Effector memory CD4-positive, alpha-beta T cell (primary cell): ENCODE measurements at places on chromosomes 5 and 9.

DNA sequence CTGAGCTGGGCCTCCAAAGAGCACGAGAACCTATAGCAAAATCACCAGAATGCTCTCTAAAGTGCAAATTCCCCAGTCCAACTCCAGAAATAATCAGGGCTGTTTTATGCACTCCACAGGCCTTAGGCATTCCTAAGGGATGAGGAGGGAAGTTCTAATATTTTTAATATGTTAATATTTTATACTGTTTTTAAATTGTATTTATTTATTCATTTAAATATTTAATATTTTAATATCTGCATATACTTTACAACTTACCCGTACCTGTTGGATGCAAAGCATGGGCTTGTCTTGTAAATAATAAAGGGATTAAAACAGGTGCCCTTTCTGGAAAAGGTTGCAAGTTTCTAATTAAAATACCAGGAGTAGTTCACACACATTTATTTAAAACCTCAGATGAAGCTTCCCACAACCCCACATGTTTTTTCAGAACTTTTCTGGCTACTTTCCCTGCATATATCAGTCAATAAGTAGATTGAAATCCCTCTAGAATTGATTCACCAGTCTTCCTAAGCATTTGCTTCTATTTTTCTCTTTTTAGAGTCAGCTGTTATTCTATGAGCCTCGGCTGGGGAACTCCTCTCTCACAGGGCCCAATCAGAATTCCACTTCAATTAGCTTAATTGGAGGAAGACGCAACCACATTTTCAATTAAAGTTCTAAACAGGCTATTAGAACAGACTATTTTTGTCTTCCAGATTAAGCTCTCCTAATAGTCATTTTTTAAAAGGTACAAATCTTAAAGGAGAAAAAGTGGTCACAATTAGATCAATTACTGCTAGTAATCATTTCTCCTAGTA is 140.8 kb downstream of the CDH6 start:
- no peaks in the 10 kb centered on the region for H3K4me1 ChIP-seq
- no peak overlapping the region for H3K4me3 ChIP-seq
- H3K27ac ChIP-seq: no peak overlapping the region

DNA sequence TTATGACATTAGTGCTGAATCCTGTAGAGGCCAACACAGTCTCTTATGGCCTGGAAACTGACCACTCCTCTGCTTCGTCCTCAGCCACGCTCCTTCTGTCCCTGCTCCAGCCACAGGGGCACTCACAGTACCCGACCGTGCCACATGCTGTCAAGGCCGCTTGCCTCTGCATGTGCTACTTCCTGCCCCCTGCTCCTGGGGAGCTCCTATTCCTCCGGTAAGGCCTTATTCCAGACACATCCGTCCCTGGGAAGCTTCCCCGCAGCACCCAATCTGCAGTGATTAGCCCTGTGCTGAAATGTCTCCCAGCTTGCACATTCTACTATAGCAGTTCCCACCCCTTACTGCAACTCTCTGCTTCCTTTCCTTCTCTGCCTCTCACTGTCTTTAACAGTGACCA is 187.5 kb downstream of the CRB2 start:
- no peak for DNase-seq
- no peak overlapping the region for H3K27ac ChIP-seq
- no peak overlapping the region for H3K4me3 ChIP-seq
- no peaks in the 10 kb centered on the region for H3K36me3 ChIP-seq
- H3K27me3 ChIP-seq: no peaks in the 10 kb centered on the region
- H3K4me1 ChIP-seq: no peaks in the 10 kb centered on the region

- no peak for DNase-seq
- no peak overlapping the region for H3K27ac ChIP-seq
- H3K36me3 ChIP-seq: no peaks in the 10 kb centered on the region
- no peaks in the 10 kb centered on the region for H3K27me3 ChIP-seq
- H3K4me1 ChIP-seq: no peaks in the 10 kb centered on the region
Measured at GRCh38 chr9:98862936-98863335, 55.5 kb downstream of the GALNT12 start.

GRCh38 chr5:139394123-139394653 is 716 bp downstream of the PROB1 start:
- peak overlapping the region; percentile 87 for H3K4me3 ChIP-seq
- peaks cover 44% of the 10 kb centered on the region for H3K4me1 ChIP-seq
- H3K36me3 ChIP-seq: no peaks in the 10 kb centered on the region
- no peaks in the 10 kb centered on the region for H3K27me3 ChIP-seq

DNA sequence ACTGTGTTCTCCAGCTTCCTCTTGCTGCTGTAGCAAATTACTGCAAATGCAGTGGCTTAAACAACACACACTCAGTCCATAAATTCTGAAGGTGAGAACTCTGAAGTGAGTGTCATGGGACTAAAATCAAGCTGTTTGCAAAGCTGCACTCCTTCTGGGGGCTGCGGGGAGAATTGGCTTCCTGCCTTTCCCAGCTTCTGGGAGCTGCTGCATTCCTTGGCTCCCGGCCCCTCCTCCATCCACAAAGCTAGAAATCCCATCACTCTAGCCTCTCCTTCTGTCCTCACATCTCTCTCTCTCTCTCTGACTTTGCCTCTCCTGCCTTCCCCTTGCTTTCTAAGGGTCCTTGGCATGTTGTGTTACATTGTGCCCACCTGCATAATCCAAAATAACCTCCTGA is 14.2 kb upstream of the MED10 start:
- DNase-seq: no peak
- no peak overlapping the region for H3K27ac ChIP-seq
- H3K27me3 ChIP-seq: no peaks in the 10 kb centered on the region
- H3K4me3 ChIP-seq: no peak overlapping the region
- no peaks in the 10 kb centered on the region for H3K36me3 ChIP-seq

GRCh38 chr9:134449180-134449916 is 123.1 kb downstream of the RXRA start:
- no peak overlapping the region for H3K4me3 ChIP-seq
- no peaks in the 10 kb centered on the region for H3K4me1 ChIP-seq
- H3K36me3 ChIP-seq: no peaks in the 10 kb centered on the region
- H3K27me3 ChIP-seq: no peaks in the 10 kb centered on the region
- peak; percentile 72 for DNase-seq

DNA sequence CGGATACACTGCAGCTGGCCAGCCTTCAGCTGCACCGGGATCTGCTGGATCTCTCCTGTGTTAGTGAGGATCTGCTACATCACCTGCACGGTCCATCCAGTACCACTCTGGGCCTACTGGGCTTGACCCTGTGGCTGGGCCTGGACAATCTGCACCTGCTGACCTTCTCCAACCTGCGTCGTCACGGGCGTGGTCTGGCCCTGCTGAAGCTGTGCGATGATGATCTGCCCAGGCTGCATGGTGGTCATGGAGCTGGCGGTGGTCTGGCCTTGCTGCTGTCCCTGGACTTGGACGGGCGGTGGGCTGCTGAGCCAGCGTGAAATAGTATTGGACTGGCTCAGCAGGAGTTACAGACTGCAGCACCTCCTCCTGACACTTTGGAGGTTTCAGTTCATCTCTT is 137.1 kb upstream of the GAS1 start:
- no peak overlapping the region for H3K4me3 ChIP-seq
- H3K4me1 ChIP-seq: no peaks in the 10 kb centered on the region
- H3K27me3 ChIP-seq: no peaks in the 10 kb centered on the region
- H3K27ac ChIP-seq: no peak overlapping the region
- H3K36me3 ChIP-seq: no peaks in the 10 kb centered on the region

GRCh38 chr5:168076561-168076991 is 214.9 kb upstream of the WWC1 start:
- H3K27me3 ChIP-seq: no peaks in the 10 kb centered on the region
- no peak for DNase-seq
- H3K36me3 ChIP-seq: no peaks in the 10 kb centered on the region
- H3K4me3 ChIP-seq: no peak overlapping the region
- H3K27ac ChIP-seq: no peak overlapping the region
- H3K4me1 ChIP-seq: no peaks in the 10 kb centered on the region

GRCh38 chr5:68884144-68884754 is 209.6 kb upstream of the SLC30A5 start:
- no peaks in the 10 kb centered on the region for H3K36me3 ChIP-seq
- H3K27ac ChIP-seq: no peak overlapping the region

GRCh38 chr5:41510176-41510831 is at the start of gene PLCXD3:
TSS of gene PLCXD3 (minus strand) at chr5:41510601. CDS start at chr5:41510526, 75 bp downstream.
- H3K27ac ChIP-seq: no peak within 1 kb of the TSS
- DNase-seq: no peak
- H3K36me3 ChIP-seq: no peaks in the 10 kb centered on the region

GRCh38 chr9:98568909-98569469 is 139.7 kb downstream of the GABBR2 start:
- H3K36me3 ChIP-seq: no peaks in the 10 kb centered on the region
- H3K27ac ChIP-seq: no peak overlapping the region
- no peak for DNase-seq
- H3K4me3 ChIP-seq: no peak overlapping the region

DNA sequence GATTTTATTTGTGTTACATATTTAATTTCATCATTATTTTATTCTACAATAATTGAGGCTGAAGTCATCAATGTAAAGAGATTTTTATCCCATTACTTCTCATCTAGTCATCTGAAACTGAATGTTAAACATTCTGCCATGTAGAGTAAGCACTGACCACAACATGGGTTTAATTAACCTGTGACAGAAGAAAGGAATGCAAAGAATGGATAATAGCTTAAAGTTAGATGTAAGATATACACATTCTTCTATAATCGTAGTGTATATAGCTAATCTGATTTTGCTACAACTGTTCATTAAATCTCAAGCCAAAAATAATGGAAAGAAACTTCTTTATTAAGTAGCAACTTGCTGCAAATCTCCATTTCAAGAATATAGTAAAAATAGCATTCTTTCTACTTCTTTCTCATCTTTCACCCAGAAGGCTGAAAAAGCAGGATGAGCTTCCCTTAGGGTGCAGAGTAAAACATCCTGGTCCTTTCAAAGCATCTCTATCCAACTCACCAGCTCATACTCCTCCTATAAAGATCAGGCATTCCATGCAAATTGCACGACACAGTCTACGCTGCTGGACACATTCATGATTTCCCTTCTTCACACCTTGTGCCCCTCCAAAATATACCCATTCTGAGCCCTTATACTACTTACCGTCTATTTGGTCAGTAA is 115.2 kb downstream of the EFNA5 start:
- H3K4me1 ChIP-seq: no peaks in the 10 kb centered on the region
- H3K27ac ChIP-seq: no peak overlapping the region
- no peaks in the 10 kb centered on the region for H3K27me3 ChIP-seq
- no peaks in the 10 kb centered on the region for H3K36me3 ChIP-seq
- H3K4me3 ChIP-seq: no peak overlapping the region

- H3K27me3 ChIP-seq: no peaks in the 10 kb centered on the region
- peaks cover 19% of the 10 kb centered on the region for H3K36me3 ChIP-seq
- H3K27ac ChIP-seq: no peak overlapping the region
- no peaks in the 10 kb centered on the region for H3K4me1 ChIP-seq
- no peak overlapping the region for H3K4me3 ChIP-seq
- DNase-seq: no peak
Measured at GRCh38 chr9:112866662-112867274, 23.9 kb downstream of the SLC46A2 start.

GRCh38 chr5:55668356-55668755 is 43.8 kb downstream of the SLC38A9 start:
- H3K27me3 ChIP-seq: no peaks in the 10 kb centered on the region
- no peak overlapping the region for H3K27ac ChIP-seq
- peaks cover 5% of the 10 kb centered on the region for H3K36me3 ChIP-seq
- H3K4me3 ChIP-seq: no peak overlapping the region
- no peak for DNase-seq

- H3K36me3 ChIP-seq: no peaks in the 10 kb centered on the region
- no peaks in the 10 kb centered on the region for H3K27me3 ChIP-seq
- no peak overlapping the region for H3K4me3 ChIP-seq
- no peak overlapping the region for H3K27ac ChIP-seq
- no peak for DNase-seq
Measured at GRCh38 chr9:136316896-136317676, 10.3 kb upstream of the GPSM1 start.

DNA sequence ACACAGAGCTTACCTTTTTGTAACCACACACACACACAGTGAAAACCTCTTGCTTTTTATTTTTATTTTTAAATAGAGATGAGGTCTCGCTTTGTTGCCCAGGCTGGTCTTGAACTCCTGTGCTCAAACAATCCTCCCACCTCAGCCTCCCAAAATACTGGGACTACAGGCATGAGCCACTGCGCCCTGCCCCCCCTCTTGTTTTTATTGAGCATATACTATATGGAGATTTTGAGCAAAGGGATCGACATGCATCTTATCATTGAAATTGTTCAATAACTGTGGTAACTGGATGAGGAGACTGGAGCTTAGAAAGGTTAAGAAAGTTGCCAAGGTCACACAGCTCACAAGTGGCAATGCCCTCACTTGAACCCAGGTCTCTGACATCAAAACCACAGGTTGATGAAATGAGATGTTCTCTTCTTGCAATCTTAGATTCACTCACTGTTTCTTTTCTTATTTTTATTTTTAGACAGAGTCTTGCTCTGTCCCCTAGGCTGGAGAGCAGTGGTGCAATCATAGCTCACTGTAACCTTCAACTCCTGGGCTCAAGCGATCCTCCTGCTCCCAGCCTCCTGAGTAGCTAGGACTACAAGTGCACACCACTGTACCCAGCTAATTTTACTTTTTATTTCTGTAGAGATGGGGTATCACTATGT is 26.8 kb upstream of the STXBP1 start:
- H3K27me3 ChIP-seq: no peaks in the 10 kb centered on the region
- DNase-seq: no peak
- no peak overlapping the region for H3K27ac ChIP-seq
- no peak overlapping the region for H3K4me3 ChIP-seq
- H3K4me1 ChIP-seq: no peaks in the 10 kb centered on the region

- peaks cover 2% of the 10 kb centered on the region for H3K4me1 ChIP-seq
- H3K4me3 ChIP-seq: no peak overlapping the region
- H3K27ac ChIP-seq: no peak overlapping the region
- no peak for DNase-seq
- no peaks in the 10 kb centered on the region for H3K36me3 ChIP-seq
- H3K27me3 ChIP-seq: no peaks in the 10 kb centered on the region
Measured at GRCh38 chr9:70091572-70091971, 47.9 kb downstream of the MAMDC2 start.

DNA sequence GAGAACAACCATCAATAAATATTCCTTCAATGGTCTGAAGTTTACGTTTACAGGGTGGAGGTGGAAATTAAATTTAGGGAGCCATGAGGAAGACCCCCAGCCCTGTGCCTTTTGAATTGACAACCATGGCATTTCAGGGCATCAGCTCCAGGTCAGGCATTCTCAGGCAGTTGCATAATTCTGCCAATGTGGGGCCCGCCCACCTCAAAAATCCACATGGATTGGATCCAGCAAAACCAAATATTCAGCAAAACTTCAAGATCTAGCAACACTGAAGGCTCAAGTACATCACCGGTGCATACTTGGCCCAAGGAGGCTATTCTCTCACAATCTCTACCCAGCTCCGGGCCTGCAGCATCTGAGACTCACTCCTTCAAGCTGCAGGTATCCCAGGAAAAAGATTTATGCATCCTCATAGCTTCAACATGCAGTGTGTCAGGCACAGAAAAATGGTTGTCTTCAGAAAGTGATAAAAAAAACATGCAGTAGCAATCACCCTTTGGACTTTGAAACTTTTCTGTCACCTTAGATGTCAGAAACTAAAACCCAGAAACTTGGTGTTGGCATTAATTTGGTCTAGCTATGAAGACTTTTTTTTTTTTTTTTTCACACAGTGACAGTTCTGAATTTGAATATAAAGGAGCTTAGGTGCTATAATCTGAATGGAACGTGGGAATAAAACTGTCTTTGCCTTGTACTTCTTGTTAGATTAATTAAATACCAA is 21.4 kb upstream of the ANXA2R start:
- no peaks in the 10 kb centered on the region for H3K27me3 ChIP-seq
- H3K4me3 ChIP-seq: no peak overlapping the region
- H3K4me1 ChIP-seq: no peaks in the 10 kb centered on the region
- no peak for DNase-seq
- no peak overlapping the region for H3K27ac ChIP-seq

- H3K4me1 ChIP-seq: no peaks in the 10 kb centered on the region
- no peaks in the 10 kb centered on the region for H3K36me3 ChIP-seq
- no peaks in the 10 kb centered on the region for H3K27me3 ChIP-seq
- H3K4me3 ChIP-seq: no peak overlapping the region
- DNase-seq: no peak
Measured at GRCh38 chr9:18829873-18830272, 203.1 kb downstream of the SAXO1 start.
